ENCODE measurements at places on chromosomes 16 and 17.

DNA sequence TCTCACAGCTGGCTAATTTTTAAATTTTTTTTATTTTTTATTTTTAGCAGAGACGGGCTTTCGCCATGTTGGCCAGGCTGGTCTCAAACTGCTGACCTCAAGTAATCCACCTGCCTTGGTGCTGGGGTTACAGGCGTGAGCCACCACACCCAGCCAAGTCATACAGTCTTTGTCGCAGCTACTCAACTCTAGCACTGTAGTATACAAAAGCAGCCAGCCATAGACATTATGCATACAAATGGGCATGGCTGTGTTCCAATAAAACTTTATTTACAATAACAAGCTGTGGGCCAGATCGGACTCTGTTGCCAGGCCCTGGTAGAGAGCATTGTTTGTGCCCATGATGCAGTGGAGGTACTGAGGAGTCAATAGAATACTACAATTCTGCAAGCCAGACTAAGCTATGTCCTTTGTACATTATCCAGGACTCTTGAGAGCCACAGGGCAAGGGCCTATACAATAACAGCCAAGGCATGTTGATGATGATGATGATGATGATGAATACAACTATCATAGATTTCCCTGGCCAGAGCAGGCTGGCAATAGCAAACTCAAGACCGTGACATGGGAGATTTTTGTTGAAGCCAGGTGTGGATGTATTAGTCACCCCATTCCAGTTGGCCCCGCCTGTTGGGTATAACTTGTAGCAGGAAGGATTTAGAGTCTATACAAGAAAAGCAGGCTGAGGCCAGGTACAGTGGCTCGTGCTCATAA, 101.8 kb downstream of the MYH11 start:
- no peak for DNase-seq

DNA sequence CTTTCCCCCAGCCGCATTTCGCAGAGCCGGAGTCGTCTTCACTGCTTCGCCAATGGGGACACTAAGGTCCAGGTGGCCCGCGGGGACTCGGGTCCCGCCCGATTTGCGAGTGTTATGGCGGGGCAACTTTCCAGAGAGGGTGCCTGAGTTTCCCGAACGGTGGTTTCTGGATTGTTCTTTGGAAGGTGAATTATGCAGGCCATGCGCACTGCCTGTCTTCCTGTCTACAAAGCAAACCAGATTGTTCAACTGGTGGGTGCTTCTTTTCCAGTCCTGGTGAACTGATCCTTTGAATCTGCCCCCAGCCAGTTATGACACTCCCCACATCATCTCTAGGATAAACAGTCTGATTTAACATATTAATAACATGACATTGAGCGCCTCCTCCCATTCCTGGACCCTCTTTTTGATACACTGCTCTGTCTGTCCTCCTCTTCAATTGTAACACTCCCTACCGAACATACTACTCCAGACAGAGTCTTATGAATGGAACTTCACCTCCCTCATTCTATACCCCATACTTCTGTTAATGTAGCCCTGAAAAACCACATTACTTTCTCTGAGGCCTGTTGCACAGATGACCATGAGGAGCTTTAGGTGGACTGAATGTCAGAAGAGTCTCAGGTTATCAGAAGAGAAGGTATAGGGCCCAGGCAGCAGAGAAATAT, 159.0 kb downstream of the RAB11FIP4 start:
- no peak for DNase-seq

- DNase-seq, result peak; percentile 25
These were observed 33.2 kb downstream of the VPS35L start for GRCh38 chr16:19588661-19589060.

DNA sequence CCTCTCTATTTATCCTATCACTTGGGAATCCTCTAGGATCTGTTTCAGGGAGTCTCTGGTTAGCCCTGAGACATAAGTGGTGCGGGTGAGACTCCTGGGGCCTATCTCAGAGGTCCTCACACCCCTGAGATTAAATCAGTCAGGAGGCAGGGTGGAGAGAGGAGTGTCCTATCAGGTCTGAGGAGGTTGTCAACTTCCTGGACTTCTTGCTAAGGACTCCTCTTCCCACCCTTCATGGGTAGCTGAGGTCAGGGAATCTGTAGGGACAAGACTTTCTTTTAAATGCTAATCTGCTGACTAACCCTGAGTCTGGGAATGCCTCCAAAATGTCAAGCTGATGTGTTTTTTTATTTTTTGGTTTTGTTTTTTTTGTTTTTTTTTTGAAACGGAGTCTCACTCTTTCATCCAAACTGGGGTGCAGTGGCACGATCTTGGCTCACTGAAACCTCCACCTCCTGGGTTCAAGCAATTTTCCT, 6.6 kb upstream of the ARMC5 start:
- DNase-seq, result no peak

- DNase-seq, result no peak
These were observed 45.6 kb downstream of the ERN1 start for GRCh38 chr17:64084086-64084939.

DNA sequence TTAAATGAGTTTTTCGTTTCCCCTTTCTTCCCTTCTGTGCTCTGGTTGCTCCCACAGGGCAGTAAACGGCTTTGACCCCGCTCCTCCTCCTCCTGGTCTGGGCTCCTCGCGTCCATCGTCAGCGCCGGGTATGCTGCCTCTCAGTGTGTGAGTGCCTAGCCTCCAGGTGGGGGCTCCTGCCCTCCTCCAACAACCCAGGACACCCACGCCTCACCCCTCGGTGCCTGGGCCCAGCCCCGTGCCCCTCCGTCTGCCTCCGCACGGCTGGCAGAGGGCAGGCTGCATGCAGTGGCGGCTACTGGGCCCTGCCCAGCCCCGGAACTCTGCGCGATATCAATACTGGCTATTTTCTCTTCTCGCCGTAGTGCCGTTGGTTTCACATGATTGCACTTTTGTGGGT, 31.2 kb downstream of the NDEL1 start:
- DNase-seq, result no peak

- DNase-seq, result no peak
These were observed 39.8 kb downstream of the ANKRD11 start for GRCh38 chr16:89450537-89450936.

- DNase-seq, result no peak
These were observed 2.2 kb upstream of the TMEM94 start for GRCh38 chr17:75454193-75454592.

GRCh38 chr17:68640242-68640989, 39.2 kb upstream of the FAM20A start:
- DNase-seq, result peak; percentile 12

DNA sequence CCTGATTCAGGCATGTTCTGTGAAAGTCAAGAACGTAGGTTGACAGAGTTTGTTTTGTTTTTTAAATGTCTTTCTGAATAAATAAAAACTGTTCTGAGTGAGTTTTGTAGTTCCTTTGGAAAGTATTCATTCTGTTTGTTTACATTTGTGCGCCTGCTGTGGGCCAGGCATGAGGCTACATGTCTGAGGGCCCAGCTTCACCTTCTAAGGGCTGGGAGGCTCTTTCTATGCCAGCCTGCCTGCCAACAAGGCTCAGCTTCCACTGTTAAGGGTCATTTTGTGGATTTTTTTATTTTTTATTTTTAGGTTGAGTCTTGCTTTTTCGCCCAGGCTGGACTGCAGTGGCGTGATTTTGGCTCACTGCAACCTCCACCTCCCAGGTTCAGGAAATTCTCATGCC, 6.1 kb downstream of the WWOX start:
- no peak for DNase-seq

GRCh38 chr16:78535098-78535497, 435.6 kb downstream of the WWOX start:
- no peak for DNase-seq

DNA sequence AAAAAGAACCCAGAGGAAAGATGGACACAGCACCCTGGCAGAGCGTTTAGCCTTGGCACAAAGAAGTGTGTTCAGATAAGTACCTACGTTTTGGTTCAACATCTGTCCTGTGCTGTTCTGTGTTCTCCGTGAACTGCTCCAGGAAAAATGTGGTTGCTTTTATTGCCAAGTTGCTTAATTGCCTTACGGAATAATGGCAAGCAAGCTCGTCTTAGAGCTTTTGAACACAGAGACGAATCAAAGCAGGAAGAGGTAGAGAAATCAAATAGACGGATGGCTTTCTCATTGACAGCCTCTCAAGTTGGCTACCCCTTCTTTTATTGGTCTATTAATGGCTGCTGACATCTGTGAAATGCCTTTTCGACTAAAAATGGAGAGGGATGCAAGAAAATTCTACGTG, 911.1 kb upstream of the EEF2KMT start:
- DNase-seq, result no peak

DNA sequence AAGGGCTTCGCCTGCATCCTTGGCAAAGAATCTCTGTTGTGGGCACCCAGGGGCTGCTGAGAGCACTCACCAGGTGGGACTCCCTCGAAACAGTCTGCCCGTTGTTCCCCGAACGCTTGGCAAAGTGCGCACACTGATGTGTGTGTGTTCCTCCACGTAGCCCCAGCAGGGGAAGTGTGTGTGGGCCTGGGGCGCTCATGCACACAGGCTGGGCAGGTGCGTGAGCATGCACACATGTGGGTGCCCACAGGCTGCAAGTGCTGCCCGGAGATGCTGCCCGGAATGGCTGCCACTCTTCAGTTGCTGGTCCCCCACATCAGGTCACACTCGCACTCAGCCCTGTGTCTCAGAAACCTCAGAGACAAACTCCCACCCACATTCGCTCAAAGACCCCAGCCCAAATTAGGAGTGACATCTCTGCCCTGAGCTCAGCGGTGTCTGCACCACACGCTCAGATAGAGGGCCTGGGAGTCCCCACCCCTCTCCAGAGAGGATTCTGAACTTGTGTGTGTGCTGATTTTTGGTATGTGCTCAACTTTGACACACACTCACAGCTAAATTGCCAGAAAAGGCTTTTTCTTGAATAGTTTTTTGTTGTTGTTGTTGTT, 119.4 kb downstream of the MGAT5B start:
- DNase-seq, result no peak

- DNase-seq, result no peak
These were observed 1.7 kb upstream of the DPH1 start for GRCh38 chr17:2028234-2028614.

DNA sequence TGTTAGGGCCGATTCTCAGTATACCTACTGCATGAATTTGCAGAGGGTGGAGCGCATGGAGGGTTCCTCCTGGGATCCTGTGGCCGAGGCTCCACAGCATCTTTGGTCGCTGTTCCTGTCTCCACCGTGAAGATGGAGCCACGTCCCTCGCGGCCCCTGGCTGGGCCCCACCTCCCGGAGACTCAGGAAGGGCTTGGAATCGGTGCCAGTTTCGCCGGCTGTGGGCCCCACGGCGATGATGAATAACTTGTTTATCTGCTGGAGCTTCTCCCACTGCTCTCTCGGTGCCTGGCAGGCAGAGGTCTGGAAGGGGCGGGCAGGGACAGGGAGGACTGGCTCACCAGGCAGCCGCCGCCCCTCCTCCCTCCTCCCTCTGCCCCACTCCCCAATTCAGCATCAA, 8.1 kb downstream of the SLC5A11 start:
- no peak for DNase-seq

GRCh38 chr16:70480127-70481105, 26.0 kb downstream of the FCSK start:
- DNase-seq, result no peak

DNA sequence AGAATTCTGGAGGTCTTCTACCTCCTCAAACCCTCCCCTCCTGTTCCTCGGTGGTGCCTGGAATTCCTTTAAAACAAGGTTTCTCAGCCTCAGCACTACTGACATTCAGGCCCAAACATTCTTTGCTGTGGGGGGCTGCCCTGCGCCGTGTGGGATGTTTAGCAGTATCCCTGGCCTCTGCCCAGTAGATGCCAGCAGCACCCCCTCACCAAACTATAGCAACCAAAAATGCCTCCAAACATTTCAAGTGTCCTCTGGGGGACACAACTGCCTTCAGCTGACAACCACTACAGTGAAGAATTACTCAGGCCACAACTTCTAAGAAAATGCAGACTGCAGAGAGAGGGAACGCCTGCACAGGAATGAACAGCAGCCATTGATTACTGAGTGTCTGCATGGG, 28.4 kb downstream of the TEKT5 start:
- no peak for DNase-seq

DNA sequence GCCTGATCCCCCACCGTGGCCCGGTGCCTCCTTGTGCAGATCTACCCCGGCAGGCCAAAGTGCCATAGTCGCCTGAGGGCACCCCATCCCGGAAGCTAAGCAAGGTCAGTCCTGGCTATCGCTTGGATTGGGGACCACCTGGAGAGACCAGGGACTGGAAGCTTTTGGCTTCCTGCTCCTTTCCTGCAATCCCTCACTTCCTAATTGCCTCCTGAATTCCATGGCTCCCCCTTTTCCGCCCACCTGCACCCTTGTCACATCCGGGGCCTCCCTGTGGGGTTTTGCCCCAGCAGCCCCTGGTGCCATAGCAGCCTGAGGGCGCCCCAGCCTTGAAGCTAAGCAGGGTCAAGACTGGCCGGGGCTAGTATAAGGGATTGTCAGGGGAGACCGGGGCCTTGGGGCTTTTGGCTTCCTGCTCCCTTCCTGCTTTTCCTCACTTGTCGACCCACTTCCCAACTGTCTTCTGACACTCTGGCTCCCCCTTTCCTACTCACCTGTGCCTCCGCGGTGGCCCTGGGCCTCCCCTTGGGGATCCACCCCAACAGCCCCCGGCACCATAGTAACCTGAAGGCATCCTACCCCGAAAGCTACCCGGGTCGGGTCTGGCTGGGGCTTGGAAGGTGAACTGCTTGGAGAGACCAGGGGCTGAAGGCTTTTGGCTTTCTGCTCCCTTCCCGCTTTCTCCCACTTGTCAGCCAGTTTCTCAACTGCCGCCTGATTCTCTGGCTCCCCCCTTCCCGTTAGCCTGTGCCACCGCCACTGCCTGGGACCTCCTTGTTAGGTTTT, 2293.6 kb downstream of the TP53TG3F start:
- DNase-seq, result no peak

DNA sequence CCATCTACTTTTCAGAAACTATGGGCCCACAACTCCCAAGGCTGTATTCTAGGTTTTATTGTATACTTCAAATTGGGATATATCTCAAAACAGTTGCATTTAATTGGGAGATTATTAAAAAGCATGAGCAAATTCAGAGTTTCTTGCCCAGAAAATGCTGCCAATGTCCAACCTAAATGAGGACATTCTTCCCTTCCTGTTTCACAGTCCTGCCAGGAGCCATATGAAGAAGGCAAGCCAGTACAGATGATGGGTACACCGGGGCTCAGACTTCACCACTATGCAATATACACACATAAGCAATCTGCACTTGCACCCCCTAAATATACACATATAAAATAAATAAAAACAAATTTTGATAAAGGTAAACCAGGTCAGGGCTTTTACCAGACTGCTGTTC, 34.0 kb upstream of the CBLN1 start:
- no peak for DNase-seq
